ENCODE measurements at places on chromosomes 3 and 15.

GRCh38 chr3:71218508-71218907 is 365.0 kb downstream of the FOXP1 start:
- no peak for DNase-seq

GRCh38 chr3:69819282-69819681 is 80.0 kb downstream of the MITF start:
- DNase-seq: no peak

DNA sequence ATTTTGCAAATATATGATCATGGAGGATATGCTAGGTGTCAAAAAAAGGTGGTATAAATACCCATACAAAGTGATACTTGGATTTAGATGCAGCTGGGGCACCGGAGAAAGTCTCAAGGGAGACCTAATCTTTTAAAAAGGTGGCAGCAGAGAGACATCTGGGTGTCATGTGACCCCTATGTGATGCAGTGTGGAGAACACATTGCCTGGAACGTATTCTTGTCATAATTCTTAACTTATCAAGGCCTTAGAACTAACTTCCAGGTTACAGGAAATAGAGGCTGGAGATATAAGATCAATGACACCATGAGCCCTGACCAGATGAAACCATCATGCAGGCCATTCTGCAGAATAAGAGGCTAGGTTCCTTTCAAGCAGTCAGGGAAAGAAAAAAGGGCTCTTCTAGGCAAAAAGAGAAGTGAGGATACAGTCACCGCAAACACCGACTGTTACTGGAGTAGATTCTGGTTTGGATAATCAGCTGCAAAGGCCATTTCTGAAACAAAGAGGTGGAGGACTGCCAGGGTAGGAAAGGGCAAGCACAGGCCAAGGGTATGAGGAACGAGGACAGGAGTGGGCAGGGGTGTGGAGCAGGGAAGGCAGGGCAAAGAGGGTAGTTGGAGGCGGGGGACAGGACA is 100.6 kb downstream of the OXNAD1 start:
- no peak for DNase-seq

DNA sequence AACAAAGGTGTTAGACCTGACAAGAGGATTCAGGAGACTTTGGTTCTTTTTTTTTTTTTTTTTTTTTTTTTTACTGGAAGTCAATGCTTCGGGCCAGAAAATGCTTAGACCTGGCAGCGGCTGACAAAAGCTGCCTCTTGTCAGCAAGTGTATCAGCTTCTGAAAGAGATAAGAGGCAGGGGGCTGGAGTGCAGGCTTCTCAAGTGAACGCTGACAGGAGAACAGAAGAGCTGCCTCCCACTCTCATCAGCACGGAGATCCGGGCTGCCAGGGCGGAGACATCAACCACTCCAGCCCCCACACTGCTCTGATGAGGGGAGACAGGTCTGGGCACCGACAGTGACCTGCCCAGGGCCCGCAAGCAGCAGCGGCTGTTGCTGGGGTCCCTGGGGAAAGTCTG is 9.4 kb upstream of the SCN5A start:
- no peak for DNase-seq

- peak; percentile 83 for DNase-seq
Observed at GRCh38 chr3:150787741-150788370, 24.9 kb upstream of the SIAH2 start.

Data from D341Med (cell line).